ENCODE measurements at places on chromosomes 16 and 17. TPM values are rescaled to one million over a fixed set of nuclear protein-coding genes. Genes with fewer than 3 reads are reported as not detected.

SCARF1 gene
- 0.51 TPM for total RNA-seq

CD300H gene
- not detected for total RNA-seq

- H3K27me3 ChIP-seq, result no peaks in the 10 kb centered on the region
- no peak overlapping the region for H3K27ac ChIP-seq
- peak; percentile 73 for DNase-seq
- H3K4me1 ChIP-seq, result no peaks in the 10 kb centered on the region
These were observed 7.6 kb downstream of the EPX start for GRCh38 chr17:58200024-58200633.

DNA sequence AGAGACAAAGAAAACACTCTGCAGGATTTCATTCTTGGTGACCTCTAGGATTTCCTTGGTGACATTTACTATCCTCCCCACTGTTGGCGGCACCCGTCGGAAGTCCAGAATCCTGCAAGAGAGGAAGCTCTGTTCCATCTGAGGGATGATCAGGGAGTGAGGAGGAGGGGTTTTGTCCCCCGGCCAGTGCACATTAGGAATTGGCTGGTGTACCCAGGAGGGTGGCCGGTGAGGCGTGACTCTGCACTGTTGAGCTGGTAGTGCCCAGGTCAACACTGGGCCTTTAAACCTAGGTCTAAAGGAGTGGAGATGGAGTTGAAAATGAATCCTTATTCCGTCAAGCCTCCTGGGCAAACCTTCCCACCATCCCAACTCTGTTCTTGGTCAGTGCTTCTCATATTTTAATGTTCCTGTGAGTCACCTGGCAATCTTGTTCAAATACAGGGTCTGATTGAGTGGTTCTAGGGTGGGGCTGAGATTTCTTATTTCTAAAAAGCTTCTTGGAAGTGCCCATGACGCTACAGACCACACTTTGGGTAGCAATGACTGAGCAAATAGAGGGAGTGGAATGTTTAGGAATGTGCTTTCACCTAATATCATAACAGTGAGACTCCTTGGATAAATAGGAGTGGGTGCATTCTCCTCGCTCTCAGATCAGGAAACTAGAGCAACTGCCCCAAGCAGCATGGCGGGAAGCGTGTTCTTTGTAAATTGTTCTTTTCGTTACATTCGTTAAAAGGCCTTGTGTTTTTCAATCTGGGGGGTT, 30.7 kb downstream of the PRKAR1A start:
- H3K4me1 ChIP-seq, result no peaks in the 10 kb centered on the region
- H3K4me3 ChIP-seq, result no peak overlapping the region
- no peaks in the 10 kb centered on the region for H3K27me3 ChIP-seq
- DNase-seq, result no peak

DNA sequence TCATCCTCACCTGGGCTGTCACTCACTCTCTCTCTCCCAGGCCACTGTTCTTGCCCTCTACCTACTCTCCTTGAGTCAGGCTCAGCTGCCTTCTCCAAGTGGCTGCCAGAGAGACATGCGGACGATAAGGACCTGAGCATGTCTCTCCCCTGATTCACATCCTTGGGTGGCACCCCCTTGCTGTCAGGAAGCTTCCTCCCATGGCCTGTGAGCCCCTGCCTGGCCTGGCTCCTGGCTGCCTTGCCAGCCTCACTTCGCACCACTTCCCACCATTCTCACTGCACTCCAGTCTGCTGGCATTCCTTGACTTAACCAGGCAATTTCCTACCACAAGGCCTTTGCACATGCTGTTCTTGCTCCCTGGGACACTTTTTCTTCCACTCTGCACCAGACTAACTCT, 2.7 kb upstream of the ALDH3A1 start:
- H3K4me1 ChIP-seq, result peaks cover 40% of the 10 kb centered on the region
- no peak for DNase-seq
- H3K4me3 ChIP-seq, result no peak overlapping the region
- H3K36me3 ChIP-seq, result no peaks in the 10 kb centered on the region
